Activated CD8-positive, alpha-beta memory T cell treated with anti-CD3 and anti-CD28 coated beads, Interleukin-2, amount 50 U/mL, for 48 hours (primary cell): ENCODE measurements at places on chromosomes 16 and 17.

GRCh38 chr16:11280616-11281522, at the start of gene PRM1:
Gene PRM1 (minus strand): TSS chr16:11281330. CDS start chr16:11281238, 92 bp downstream.
- DNase-seq: no peak

- DNase-seq: peak; percentile 75
Measured at GRCh38 chr17:9021158-9021991, at the start of gene NTN1. Gene NTN1 (plus strand): TSS chr17:9021510. CDS start chr17:9022374, 864 bp downstream.

- no peak for DNase-seq
Measured at GRCh38 chr17:79892457-79893241, 53.4 kb upstream of the CBX4 start.

DNA sequence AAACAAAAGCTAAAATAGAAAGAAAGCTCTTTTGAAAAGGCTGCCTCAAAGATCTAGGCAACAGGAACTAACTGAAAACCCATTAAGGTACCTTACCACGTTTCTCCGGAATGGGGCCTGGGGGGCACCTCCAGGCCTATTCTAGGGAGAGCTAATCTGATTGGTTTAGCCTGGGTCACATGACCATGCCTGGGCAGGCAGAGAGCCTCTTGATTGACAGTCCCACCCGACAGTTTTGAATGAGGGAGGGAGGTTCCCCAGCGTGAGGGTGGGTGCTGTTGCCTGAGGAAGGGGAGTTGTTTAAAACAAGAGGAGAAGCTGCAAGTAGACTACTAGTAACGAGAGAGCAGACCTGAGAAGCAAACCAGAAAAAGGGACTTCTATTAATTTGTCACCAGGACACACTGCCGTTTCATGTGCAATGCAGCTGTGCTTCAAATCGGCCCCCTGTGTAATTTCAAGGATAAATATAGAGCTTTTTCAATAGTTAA, 143.4 kb upstream of the HS3ST2 start:
- DNase-seq: no peak

DNA sequence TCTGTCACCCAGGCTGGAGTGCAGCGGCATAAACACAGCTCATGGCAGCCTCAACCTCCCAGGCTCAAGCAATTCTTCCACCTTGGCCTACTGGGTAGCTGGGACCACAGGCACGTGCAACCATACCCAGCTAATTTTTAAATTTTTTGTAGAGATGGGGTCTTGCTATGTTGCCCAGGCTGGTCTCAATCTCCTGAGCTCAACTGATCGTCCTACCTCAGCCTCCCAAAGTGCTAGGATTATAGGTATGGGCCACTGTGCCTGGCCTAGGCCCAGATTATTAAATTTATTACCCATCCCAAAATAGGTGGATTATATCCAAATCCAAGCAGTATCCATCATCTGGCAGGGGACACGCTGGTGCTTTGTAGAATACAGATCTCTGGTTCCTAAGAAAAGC, 53.8 kb downstream of the METTL16 start:
- no peak for DNase-seq

DNA sequence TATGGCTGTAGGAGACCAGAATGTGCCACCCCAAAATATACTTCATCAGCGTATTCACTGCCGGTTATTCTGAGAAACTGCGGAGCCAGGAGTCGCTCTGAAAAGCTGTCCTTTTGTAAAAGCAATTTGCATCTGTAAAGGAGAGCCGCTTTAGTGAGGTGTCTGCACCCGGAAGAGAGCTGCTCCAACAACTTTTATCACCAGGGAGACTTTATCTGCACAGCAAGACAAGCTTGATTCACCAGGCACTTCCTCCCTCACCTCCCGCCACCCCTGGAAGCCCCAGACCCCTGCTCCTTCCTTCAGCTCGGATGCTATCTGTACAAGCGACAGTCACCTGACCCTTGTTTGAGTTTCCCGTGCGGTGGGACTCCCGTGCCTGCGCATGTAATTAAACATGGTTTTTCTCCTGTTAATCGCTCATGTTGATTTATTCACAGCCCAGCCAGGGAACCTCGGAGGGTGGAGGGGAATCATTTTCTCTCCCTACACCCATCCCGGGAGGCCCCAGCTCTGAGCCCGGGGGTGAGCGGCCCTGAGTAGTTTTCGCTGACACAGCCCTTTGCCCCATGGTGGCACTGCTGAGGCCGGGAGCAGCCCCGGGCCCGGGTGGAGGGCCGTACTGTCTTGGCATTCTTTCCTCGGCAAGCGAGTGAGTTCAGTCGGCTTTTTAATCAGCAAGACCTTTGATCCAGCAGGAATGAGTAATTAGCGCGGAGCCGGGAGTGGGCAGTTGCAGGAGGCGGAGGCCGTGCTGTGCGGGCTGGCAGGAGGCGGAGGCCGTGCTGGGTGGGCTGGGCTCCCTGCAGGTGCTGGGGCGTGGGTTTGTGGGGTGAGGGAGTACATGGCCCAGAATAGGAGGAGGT, 222.7 kb upstream of the CIBAR2 start:
- DNase-seq: peak; percentile 63

- DNase-seq: no peak
Measured at GRCh38 chr17:57694051-57694450, 51.0 kb downstream of the CCDC182 start.

- DNase-seq: no peak
Measured at GRCh38 chr17:42131981-42132432, 9.4 kb downstream of the HSPB9 start.

DNA sequence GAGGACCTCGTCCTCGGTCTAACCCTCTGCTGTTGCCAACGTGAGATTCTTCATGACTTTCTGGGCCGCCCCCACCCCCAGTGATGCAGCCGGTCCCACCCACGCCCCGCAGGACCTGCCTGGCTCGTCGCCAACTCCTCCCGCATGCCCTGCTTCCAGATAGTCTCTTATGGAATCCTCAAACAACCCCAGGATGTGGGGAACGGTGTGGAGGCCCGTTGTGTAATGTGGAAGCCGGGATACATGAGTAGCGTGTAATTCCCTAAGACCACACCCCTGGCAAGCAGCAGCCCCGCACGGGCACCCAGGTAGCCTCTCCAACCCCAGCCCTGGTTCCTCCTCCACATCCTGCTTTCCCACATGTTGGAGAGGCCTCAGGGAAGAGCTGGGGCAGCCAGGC, 275.9 kb downstream of the C16orf95 start:
- DNase-seq: no peak

GRCh38 chr16:57562669-57563486, 20.4 kb downstream of the ADGRG5 start:
- peak; percentile 32 for DNase-seq

DNA sequence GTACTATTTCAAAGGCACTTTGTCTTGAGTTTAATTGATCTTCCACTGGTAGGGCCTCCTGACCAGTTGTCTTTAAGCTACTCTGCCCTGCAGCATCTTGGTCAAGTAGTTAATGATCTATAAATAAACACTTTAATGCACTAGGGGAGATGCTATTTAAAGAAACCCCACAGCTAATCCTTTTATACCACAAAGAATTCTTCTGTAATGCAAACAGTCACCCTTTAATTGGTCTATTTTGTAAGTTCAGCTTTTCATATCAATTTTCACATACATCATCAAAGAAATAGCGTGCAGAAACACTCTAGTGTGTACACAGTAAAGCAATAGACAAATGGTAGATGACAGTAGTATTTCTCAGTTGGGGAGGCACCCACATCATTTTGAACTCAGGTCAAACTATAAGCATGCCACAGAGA, 70.3 kb downstream of the PMP22 start:
- DNase-seq: no peak

DNA sequence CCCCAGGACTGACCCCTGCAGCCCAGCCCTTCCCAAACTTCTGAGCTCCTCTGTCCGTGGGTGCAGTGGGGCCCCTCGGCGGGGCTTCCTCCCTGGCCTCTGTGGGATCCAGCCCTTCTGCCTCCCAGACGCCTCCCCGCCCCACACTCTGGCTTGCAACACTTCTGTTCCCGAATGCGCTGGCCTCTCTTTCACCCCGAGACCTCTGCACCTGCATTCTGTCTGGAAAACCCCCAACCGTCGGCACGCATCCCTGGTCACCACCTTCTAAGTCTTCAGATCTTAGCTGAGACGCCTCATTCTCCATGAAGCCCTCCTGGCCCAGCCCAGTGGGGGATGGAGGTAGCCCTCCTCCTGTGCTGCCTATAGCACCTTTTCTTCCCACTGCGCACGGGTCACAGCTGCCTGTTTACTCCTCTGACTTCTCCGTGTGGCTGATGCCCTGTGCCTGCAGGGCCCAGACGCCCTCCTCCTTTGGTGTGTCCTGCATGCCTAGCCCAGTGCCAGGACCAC, 26.4 kb downstream of the TMEM235 start:
- no peak for DNase-seq

DNA sequence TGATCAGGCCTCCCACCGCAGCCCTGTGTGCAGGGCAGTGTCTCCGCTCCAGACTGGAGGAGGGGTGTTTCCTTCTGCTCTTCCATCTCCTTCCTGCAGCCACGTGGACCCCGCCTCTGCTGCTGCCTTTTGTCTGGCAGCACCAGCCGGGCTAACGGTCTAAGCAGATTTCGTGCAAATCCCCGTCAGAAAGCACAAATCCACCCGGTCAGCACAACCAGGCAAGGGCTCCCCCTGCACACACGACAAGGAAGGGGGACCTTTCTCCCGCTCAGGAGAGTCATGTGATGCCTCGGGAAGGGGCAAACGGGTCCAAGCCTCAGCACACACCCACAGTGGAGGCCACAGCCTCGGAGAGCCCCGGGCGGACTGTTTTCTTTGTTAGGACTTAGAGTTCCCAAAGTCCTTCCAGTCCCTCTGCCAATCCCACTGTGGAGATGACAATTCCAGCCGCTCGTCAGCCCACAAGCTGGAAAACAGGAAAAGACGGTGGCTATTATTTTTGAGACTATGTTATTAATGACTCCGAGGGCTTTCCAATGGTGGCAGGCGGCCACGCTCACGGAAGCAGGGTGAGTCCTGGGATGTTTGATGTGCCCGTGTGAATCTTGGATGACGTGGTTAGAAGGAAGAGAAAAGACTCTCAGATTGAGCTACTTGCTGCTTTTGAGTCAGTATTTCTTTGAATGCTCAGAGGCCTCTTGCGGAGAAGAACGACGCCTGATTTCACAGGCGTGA, 22.5 kb upstream of the MEAK7 start:
- DNase-seq: no peak

GRCh38 chr16:84239141-84239769, 557 bp downstream of the KCNG4 start:
- DNase-seq: no peak

DNA sequence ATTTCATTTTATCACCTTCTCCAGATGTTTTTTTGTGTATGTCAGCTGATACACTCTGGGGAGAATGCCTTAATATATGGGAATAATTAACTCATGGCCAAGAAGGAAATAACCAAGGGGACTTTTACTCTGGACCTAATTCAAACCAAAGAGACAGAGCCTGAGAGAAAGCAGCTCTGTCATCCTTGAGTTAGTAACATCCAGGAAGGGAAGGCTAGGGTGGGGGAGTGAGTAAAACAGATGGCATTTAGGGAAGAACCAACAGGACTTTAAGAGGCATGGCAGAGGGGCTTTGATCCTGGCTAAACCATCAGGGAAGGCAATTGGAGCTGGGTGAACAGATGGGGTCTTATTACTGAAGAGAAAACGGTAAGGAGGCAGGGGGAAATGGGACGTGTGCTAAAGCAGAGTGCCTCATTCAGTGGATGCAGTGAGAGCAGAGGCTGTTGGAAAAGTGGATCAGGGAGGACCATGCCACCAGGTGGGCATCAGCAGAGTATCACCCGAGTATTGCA, 2.5 kb upstream of the SMPD3 start:
- DNase-seq: no peak

GRCh38 chr17:40459636-40460603, 16.7 kb downstream of the IGFBP4 start:
- no peak for DNase-seq

GRCh38 chr17:81309140-81309858, 14.2 kb upstream of the SLC38A10 start:
- peak; percentile 67 for DNase-seq

- DNase-seq: no peak
Measured at GRCh38 chr17:39965017-39965699, 2.4 kb downstream of the GSDMA start.

DNA sequence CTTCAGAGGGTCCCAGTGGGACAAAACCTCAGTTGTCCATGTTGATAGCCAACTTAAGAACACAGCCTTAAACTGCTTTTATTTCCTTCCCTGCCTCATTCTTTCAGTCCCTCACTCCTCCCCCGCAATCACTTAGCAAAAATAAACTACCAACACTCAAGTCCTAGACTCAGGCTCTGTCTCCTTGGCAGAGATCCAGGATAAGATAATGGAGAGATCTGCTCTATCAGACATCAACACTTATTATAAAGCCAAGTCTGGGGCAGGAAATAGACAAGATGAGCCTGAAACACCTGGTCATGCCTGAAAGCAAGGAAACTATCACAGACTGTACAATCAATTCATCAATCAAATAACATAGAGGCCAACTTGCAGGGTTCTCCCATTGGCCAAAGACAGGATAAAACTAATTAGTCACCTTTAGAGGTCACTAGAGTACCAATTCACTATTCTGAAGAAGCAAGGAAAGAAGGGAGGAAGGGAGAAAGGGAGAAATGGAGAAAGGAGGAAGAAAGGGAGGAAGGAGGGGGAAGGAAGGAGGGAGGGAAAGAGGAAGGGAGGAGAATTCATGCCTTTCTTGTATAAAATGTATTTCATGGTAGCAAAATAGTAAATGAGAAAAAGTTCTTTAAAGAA, 15.7 kb downstream of the HYDIN start:
- no peak for DNase-seq

DNA sequence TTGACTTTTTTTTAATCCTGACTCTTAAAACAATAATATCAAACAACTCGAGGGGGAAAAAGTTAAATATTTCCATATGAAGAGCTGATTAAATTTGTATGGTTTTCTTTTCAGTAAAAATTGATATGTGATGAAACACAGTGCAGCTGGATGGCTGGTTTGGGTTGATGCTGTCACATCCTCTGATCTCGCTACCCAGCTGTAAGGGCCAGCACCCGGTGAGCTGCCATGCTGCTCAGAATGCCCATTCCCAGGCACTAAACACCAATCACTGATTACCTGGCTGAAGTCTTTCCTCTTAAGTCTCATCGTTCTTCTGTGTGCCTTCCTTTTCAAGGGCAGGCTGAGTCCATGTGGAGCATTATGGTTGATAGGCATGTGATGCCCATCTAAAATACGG, 234.3 kb downstream of the IRX3 start:
- DNase-seq: no peak

GRCh38 chr16:23920899-23921298, 85.1 kb downstream of the PRKCB start:
- no peak for DNase-seq

GRCh38 chr16:79519448-79519847, 81.1 kb downstream of the MAF start:
- DNase-seq: no peak

- DNase-seq: no peak
Measured at GRCh38 chr16:2692948-2693651, 10.8 kb downstream of the KCTD5 start.
